ENCODE measurements at places on chromosomes 5 and 9. TPM values are rescaled to one million over a fixed set of nuclear protein-coding genes. Genes with fewer than 3 reads are reported as not detected.

DNA sequence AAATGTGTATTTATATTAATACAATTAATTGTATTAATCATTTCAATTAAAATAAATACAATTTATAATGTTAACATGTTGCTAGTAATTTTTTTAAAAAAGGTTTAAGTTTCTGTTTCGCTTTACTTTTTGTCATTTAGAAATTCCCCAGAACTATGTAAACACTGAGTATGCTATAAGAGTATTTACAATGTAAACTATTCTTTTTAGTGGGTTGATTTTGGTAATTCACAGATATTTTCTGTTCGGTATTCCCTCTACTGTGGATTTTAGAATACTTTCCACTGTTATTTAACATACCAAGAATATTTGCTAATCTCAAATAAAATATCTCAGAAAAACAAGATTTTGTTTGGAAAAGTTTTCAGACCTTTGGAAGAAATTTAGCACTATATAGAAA, 1564.4 kb downstream of the EFNA5 start:
- no peak for DNase-seq
- no peak overlapping the region for H3K4me3 ChIP-seq
- H3K27ac ChIP-seq: no peak overlapping the region
- no peaks in the 10 kb centered on the region for H3K36me3 ChIP-seq

DNA sequence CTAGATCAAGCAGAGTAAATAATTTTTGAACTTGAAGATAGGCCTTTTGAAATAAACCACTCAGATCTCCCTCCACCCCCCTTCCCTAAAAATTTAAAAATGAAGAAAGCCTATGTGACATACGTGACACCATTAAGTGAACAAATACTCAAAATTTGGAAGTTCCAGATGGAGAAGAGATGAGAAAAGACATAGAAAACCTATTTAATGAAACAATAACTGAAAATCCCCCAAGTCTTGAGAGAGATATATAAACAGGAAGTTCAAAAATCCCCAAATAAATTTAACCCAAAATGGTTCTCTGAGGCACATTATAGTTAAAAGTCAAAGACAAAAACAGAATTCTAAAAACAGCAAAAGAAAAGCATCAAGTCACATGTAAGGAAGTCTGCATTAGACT, 428.6 kb downstream of the PSAT1 start:
- H3K4me1 ChIP-seq: no peaks in the 10 kb centered on the region
- no peaks in the 10 kb centered on the region for H3K27me3 ChIP-seq
- H3K4me3 ChIP-seq: no peak overlapping the region
- no peak overlapping the region for H3K27ac ChIP-seq
- no peak for DNase-seq

DNA sequence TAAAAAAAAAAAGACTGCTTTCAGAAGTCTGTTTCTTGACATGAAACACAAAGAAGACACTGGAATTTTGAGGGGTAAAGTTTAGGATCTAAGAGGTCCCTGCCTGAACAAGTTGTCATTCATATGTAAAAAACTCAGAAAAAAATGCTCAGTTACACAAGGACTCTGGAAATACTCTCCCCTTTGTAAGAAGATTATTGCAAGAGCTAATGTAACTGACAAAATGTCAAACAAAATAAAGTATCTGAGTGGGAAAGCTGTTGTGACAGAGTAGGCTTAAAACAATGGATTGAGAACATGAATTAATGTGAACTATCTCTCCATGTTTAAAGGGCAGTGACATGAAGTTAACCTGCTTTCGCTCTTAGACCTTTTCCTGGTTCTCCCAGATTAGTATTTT, 416.7 kb upstream of the TYRP1 start:
- no peaks in the 10 kb centered on the region for H3K4me1 ChIP-seq
- no peaks in the 10 kb centered on the region for H3K36me3 ChIP-seq
- H3K4me3 ChIP-seq: no peak overlapping the region
- no peak overlapping the region for H3K27ac ChIP-seq
- DNase-seq: no peak

DNA sequence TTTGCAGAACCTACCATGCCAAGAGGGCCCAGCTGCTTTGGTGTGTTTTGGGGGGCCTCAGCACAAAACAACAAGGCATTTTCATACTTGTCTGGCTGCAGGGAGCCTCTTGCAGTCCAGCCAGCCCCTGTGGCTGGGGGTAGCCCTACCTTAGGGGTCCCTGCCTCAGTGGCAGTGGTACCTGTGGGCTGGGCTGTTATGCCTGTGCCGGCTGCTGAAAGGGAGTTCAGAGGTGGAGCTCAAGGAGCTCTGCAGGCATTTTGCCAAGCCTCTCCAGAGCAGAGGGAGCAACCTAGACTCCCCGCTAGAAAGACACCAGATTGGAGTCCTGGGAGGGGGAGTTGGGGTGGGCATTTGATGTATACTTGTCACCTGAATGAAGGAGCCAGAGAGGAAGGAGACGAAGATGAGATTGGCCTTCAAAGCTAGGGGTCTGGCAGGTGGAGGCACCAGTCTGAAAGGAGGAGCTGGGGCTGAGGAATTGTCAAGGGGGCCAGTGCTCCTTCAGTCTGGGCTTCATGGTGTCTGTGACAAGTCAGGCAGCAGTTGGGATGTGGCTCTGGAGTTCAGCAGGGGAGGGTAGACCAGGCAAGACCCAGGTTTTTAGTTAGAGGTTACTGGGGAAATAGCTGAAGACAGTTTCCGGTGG, 1.5 kb downstream of the SHROOM1 start:
- H3K36me3 ChIP-seq: peaks cover 24% of the 10 kb centered on the region
- H3K27ac ChIP-seq: peak overlapping the region; percentile 90
- DNase-seq: no peak
- H3K4me3 ChIP-seq: peak overlapping the region; percentile 93
- H3K4me1 ChIP-seq: peaks cover 51% of the 10 kb centered on the region
- H3K27me3 ChIP-seq: no peaks in the 10 kb centered on the region

GRCh38 chr9:88197781-88198340, 59.6 kb upstream of the SPATA31C2 start:
- H3K36me3 ChIP-seq: no peaks in the 10 kb centered on the region
- H3K27me3 ChIP-seq: no peaks in the 10 kb centered on the region
- H3K4me1 ChIP-seq: peaks cover 10% of the 10 kb centered on the region
- no peak overlapping the region for H3K27ac ChIP-seq
- DNase-seq: no peak

GRCh38 chr5:154923441-154924430, 14.3 kb downstream of the GEMIN5 start:
- H3K4me1 ChIP-seq: no peaks in the 10 kb centered on the region
- no peak for DNase-seq
- no peaks in the 10 kb centered on the region for H3K27me3 ChIP-seq

- H3K27ac ChIP-seq: peak overlapping the region; percentile 46
- H3K4me1 ChIP-seq: peaks cover 60% of the 10 kb centered on the region
- H3K27me3 ChIP-seq: no peaks in the 10 kb centered on the region
- 0 out of 2 replicates have a peak overlapping the region, but pooled peaks have one; percentile 48 for H3K4me3 ChIP-seq
Measured at GRCh38 chr5:35195472-35195852, 34.8 kb downstream of the PRLR start.

- no peaks in the 10 kb centered on the region for H3K36me3 ChIP-seq
- H3K4me1 ChIP-seq: no peaks in the 10 kb centered on the region
- H3K27me3 ChIP-seq: peaks cover 1% of the 10 kb centered on the region
Measured at GRCh38 chr9:1031951-1032601, 18.1 kb upstream of the DMRT2 start.

DNA sequence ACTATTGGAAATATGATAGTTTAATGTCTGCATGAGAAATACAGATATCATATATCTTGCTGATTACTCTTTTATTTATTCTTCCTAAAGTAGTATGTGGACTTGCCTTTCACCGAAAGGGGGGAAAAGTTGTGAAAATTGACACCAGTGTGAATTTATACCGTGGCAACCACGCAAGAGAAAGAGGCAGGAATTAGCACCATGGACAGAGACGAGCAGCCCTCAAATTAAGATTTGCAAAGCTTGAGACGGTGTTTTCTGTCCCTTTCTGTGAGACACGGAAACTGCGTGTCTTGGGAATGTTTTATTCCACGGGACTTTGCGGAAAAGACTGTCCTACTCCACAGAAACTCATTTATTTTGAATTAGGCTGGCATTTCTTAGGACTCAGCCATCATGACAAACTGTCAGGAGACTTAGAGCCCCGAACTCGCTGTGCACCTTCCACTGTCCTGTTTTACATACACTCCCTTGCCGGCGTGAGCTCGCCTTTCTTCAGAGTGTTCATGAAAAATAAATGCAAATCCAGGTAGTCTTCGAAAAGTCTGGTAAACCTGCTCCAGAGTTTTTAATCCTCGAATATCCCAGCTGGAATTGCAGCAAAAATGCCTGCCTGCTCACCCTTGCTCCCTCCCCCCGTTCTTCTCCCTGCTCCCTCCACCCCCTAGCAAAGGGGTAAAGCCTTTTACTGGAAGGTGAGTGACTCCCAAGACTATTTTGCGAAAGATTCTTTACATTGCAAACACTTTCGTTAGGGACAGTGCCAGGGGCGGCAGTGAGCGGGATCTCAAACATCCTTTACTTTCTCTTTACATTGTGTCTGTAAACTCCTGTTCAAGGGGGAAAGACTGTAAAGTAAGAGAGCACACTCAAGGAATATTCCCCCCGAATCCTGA, 3.8 kb upstream of the ELAVL2 start:
- DNase-seq: peak; percentile 1
- H3K27me3 ChIP-seq: no peaks in the 10 kb centered on the region
- H3K4me3 ChIP-seq: no peak overlapping the region
- H3K4me1 ChIP-seq: no peaks in the 10 kb centered on the region
- no peak overlapping the region for H3K27ac ChIP-seq
- H3K36me3 ChIP-seq: no peaks in the 10 kb centered on the region

- DNase-seq: peak; percentile 56
- no peaks in the 10 kb centered on the region for H3K4me1 ChIP-seq
- no peaks in the 10 kb centered on the region for H3K27me3 ChIP-seq
- H3K4me3 ChIP-seq: no peak overlapping the region
Measured at GRCh38 chr5:56900858-56901578, 8.4 kb upstream of the SETD9 start.

- H3K36me3 ChIP-seq: no peaks in the 10 kb centered on the region
- H3K27ac ChIP-seq: no peak overlapping the region
- no peaks in the 10 kb centered on the region for H3K4me1 ChIP-seq
Measured at GRCh38 chr9:31588756-31589155, 795.7 kb upstream of the ACO1 start.

DNA sequence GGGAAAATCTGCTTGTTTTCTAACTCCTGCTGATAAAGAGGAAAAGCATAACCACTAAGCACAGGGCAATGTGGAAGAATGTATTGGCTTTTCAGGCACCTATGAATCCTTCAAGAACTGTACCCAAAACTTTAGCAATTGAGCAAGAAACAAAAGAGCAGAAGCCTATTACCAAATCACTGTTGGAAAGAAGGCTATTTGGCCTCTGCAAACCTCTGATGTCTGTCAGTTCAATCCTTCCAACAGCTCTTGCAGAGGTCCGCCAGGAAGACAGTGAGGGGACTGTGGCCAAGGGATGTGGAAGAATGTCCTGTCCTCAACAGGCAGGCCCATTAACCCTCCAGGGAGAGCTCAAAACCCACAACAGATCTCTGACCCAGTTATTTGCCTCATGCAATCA, 328.6 kb downstream of the ENC1 start:
- no peaks in the 10 kb centered on the region for H3K4me1 ChIP-seq
- H3K27me3 ChIP-seq: no peaks in the 10 kb centered on the region
- no peak overlapping the region for H3K27ac ChIP-seq
- no peaks in the 10 kb centered on the region for H3K36me3 ChIP-seq
- DNase-seq: no peak
- H3K4me3 ChIP-seq: no peak overlapping the region

DNA sequence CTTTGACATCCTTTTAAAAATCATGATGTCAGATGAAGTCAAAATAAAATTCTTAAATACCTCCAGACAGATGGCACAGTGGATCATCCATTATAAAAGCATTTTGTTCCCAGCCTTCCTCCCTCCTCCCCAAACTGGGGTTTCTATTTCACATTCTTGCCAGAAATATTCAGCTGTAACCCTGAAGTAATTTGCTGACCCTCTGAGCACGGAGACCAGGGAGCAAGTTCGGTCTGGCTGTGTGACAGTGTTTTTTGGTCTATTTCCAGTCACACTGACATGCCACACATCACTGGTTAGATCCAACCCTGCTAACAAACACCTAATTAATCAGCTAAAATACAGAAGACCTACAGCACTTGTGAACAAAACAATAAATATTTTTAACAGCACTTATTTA, 126.2 kb upstream of the DMRT1 start:
- peak overlapping the region; percentile 47 for H3K4me3 ChIP-seq
- peaks cover 57% of the 10 kb centered on the region for H3K36me3 ChIP-seq
- peak overlapping the region; percentile 2 for H3K27ac ChIP-seq
- no peaks in the 10 kb centered on the region for H3K27me3 ChIP-seq
- peaks cover 99% of the 10 kb centered on the region for H3K4me1 ChIP-seq

DNA sequence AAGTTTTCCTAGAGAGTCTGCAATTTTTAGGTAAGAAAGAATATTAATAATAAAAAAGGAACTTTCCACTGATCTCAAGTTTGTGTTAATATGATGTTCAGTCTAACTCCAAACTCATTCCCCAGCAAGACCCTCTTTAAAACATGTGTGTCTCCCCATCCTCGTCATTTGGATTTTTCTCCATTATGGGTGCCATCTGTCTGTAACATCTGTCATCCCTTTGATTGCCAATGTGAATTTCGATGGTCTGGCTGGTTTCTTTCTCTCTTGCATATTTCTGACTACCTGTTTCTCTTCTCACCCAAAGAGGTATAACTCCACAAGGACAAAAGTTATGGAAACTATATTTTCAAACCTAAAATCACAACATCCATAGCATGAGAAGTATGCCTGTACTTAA, 4.4 kb downstream of the TAS2R1 start:
- H3K4me3 ChIP-seq: no peak overlapping the region
- no peak overlapping the region for H3K27ac ChIP-seq
- H3K27me3 ChIP-seq: no peaks in the 10 kb centered on the region
- DNase-seq: no peak

DNA sequence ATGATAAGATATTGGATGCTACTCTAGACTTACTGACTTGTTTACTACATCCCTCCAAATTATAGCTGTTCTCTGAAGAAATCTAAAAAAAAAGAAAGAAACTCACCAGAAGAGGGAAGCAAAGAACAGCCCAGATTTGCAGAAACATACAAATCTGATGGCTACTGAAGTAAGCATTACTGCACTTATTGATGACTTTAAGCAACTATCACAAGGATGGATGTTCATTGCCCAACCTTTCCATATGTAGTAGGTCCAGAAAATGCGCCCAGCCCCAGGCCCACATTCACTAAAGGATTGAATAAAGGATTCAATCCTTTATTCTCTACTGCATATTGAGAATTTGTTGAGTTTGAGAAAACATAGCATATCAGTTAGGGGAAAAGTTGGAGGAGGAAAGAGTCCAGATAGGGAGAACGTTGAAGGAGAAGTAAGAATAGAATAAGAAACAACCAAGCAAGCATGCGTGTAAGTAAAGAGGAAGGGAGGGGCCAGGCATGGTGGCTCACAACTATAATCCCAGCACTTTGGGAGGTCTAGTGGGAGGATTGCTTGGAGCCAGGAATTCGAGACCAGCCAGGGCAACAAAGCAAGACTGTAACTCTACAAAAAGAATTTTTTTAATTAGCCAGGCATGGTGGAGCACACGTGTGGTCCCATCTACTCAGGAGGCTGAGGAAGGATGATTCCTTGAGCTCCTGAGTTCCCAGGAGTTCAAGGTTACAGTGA, 33.8 kb upstream of the DTWD2 start:
- no peaks in the 10 kb centered on the region for H3K4me1 ChIP-seq
- H3K27ac ChIP-seq: no peak overlapping the region
- H3K4me3 ChIP-seq: no peak overlapping the region

- no peak overlapping the region for H3K27ac ChIP-seq
- no peaks in the 10 kb centered on the region for H3K36me3 ChIP-seq
- H3K4me3 ChIP-seq: no peak overlapping the region
- no peaks in the 10 kb centered on the region for H3K27me3 ChIP-seq
- H3K4me1 ChIP-seq: no peaks in the 10 kb centered on the region
Measured at GRCh38 chr5:168899264-168899663, 320.1 kb upstream of the PANK3 start.

WHRN gene
- total RNA-seq: 2.3 TPM

CAMK4 gene
- total RNA-seq: not detected

PTGS1 gene
- total RNA-seq: 0.06 TPM

RBM27 gene
- 23.4 TPM for total RNA-seq

SGCD gene
- total RNA-seq: not detected

ASTN2 gene
- total RNA-seq: 13.5 TPM

GABBR2 gene
- total RNA-seq: not detected

All from HepG2 (cell line).